Neural progenitor cell (in vitro differentiated cells): ENCODE measurements at places on chromosomes 2 and 18.

GRCh38 chr18:68121308-68121707 is 593.6 kb downstream of the TMX3 start:
- peak; percentile 3 for DNase-seq

DNA sequence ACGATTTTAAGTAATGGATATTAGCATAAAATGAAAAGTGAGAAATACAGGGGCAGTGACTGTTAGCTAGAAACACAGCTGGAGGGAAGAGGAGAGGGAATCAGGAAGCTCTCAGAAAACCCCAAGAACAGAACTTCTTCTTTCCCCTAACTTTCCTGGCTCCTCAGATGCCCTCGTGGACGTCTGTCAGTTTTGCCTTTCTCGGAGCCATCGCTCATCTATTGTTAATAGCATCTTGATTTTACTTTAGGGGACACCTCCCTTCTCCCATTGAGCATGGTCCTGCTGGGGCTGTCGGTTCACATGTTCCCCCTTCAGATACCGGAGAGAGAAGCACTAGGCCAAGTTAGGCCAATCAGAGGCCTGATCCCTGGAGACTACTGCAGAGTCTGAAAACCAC is 2.3 kb upstream of the PLEK start:
- no peak for DNase-seq

DNA sequence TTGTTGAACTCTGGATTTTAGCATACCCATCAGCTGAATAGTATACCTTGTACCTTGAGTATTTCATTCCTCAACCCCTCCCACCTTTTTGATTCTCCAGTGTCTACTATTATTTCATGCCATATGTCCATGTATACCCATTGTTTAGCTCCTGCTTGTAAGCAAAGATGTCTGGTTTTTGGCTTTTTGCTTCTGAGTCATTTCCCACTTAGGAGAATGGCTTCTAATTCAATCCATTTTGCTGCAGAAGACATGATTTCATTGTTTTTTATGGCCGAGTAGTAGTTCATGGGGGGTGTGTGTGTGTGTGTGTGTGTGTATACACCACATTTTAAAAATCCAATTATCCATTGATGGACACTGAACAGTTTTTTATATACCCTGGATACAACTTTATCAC is 24.3 kb upstream of the MOCOS start:
- no peak for DNase-seq

GRCh38 chr18:60358516-60358915 is 14.1 kb downstream of the MC4R start:
- no peak for DNase-seq

DNA sequence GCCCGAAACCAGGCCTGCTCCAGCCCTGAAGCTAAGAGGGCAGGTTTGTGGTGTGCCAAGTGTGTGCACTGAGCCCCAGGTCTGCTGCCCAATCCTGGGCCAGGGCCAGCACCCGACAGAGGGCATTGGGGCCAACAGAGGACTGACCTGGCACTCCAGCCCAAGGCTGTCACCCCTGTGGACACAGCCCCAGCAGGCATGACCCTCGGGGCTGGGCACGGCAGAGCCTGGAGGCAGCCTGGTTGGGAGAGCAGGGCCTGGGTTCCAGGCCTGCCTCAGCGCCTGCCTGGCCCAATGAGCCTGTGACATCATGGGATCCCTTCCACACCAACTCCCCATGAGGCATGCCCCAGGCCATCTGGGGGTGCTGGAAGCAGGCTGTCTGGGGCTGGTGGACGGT is 10.8 kb upstream of the SNED1 start:
- no peak for DNase-seq

- no peak for DNase-seq
Measured at GRCh38 chr2:57733956-57734355, 312.6 kb upstream of the VRK2 start.

- no peak for DNase-seq
Measured at GRCh38 chr2:195586062-195586714, 70.8 kb upstream of the SLC39A10 start.

DNA sequence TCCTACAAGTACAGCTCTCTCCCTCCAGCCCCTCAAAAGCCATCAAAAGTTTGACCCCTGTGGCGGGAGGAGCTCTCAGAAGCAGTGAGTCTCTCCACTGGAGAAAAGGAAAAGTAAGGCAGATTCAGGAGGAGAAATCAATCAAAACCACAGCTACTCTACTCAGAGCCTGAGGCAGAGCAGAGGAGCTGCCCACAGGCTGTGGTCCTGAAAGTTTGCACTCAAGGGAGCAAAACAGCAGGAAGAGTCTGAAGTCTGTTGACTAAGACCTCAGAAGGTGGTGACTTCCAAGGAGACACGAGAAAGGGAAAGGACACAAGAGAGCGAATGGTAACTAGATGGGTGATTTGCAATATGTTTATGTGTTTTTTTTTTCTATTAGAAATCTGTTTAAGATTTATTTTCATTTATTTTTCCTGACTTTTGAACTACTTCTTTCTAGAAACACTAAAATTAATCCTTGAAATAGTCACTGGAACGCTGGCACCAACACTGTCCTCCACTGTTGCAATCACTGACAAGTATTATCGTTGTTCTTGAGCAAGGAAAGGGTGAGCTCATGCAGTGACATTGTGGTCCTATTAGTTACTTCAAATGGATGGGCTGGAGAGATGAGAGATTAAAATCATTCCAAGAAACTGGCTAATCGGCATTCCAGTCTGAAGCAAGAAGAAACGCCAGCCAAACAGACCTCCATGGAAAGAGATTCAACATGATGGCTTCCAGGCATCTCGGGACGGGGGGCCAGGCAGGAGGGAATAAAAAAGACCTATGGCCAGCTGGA is 35.8 kb downstream of the PID1 start:
- peak; percentile 54 for DNase-seq

DNA sequence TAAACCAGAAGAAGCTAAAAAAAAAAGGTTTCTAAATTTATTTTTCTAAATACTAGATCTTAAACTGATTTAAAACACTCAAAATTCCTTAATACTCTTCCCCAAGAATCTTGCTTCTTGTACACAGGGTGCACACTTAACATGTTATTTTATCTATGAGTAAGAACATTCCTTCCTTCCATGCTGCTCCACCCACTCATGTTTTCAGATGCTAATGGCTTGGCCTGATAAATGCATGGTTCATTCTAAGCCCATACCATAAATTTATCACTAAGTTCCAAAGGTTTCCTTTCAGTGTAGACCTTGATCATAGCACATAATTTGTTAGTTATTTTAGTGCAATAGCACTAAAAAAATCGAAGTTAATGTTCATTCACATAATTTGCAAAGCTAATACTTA is 8.1 kb downstream of the FBXO48 start:
- no peak for DNase-seq
